ENCODE measurements at places on chromosomes 2 and 18.

DNA sequence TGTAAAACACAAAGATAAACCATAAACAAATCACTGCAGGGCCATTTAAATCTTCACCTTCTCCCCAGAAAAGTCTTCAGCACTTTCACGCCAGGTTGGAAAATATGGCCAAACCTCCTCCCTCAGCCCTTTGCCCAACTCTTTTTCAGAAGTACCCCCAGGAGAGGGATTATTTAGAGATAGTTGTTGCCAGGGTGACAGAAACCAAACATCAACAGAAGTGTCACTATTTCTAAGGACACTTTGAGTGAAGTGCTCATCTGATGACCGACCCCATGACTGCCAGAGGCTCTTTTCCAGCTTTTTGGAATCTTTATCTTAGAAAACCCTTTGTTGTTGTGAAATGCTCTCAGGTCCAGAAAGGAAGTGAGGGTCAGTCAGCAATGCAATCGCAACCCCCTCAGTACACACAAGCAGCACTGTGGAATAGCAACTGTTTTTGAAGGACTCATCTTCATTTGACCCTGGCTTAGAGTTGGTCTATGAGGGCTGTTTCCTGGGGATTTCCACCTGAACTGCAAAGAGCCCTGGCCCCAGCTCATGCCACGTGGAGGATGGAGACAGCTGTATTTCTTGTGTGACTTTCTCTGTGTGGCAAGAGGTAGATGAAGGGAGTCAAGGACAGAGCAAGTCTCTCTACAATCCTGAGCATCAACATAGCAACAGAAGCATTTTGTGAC lies 114.0 kb upstream of the STON1 start:
- no peak for DNase-seq

GRCh38 chr2:31696068-31696467 lies 115.3 kb upstream of the SRD5A2 start:
- no peak for DNase-seq

DNA sequence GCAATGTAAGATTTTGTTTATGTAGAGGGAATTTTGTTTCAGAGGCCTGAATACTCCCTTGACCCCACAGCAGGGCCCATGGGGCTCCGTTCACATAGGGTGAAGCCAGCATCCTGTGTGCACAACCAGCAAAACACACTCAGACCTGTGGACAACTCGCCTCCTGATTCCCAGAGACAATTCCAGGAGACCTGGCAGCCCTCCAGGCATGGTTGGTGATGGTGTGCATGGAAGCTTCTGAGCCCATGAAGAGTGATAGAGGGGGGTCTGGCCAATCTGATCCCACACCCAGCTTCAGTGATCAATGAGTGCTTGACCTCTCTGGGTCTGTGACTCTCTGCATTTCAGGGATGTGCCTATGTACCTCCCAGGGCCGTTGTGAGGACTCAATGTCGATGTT lies 91.0 kb upstream of the RAB6C start:
- no peak for DNase-seq

- DNase-seq = no peak
Observed at GRCh38 chr2:213129311-213129710, 22.1 kb downstream of the IKZF2 start.

Data from IMR-90 (cell line).